ENCODE measurements at places on chromosomes 7 and 10. TPM values are rescaled to one million over a fixed set of nuclear protein-coding genes. Genes with fewer than 3 reads are reported as not detected.

DNA sequence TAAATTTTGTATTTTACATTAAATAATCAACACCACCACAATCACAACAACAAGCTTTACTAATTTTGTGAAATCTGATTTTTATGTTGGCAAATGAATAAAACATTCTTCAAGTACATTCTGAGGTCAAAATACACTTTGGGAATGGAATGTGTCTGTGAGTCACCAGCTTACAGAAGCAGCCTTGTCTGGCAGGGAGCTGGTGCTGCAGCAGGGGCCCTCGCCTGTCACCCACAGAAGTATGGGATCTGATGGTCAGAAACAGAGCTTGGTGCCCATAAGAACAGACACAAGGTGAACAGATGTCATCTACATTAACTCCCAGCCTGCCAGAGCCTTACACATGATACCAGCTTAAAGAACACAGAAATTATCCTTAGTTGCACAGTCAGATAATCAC is 496.9 kb downstream of the CCSER2 start:
- H3K4me3 ChIP-seq: no peak overlapping the region
- H3K27me3 ChIP-seq: no peaks in the 10 kb centered on the region
- DNase-seq: peak; percentile 32
- no peaks in the 10 kb centered on the region for H3K36me3 ChIP-seq
- H3K27ac ChIP-seq: no peak overlapping the region

- H3K36me3 ChIP-seq: no peaks in the 10 kb centered on the region
Measured at GRCh38 chr7:74183653-74184450, 9.7 kb downstream of the EIF4H start.

Gene PIK3CG
- total RNA-seq: 5.4 TPM

- no peak overlapping the region for H3K4me3 ChIP-seq
- no peaks in the 10 kb centered on the region for H3K4me1 ChIP-seq
Measured at GRCh38 chr7:82131215-82131614, 312.4 kb downstream of the CACNA2D1 start.

GRCh38 chr10:68696018-68696417 is 25.0 kb upstream of the CCAR1 start:
- no peaks in the 10 kb centered on the region for H3K36me3 ChIP-seq
- H3K4me1 ChIP-seq: no peaks in the 10 kb centered on the region
- H3K4me3 ChIP-seq: no peak overlapping the region
- no peak for DNase-seq
- no peaks in the 10 kb centered on the region for H3K27me3 ChIP-seq

Gene NMT2
- total RNA-seq: 32.4 TPM

Gene FXYD4
- not detected for total RNA-seq

GRCh38 chr10:122126763-122127659 is 138.0 kb downstream of the TACC2 start:
- no peaks in the 10 kb centered on the region for H3K27me3 ChIP-seq
- no peaks in the 10 kb centered on the region for H3K36me3 ChIP-seq
- no peaks in the 10 kb centered on the region for H3K4me1 ChIP-seq
- DNase-seq: no peak

DNA sequence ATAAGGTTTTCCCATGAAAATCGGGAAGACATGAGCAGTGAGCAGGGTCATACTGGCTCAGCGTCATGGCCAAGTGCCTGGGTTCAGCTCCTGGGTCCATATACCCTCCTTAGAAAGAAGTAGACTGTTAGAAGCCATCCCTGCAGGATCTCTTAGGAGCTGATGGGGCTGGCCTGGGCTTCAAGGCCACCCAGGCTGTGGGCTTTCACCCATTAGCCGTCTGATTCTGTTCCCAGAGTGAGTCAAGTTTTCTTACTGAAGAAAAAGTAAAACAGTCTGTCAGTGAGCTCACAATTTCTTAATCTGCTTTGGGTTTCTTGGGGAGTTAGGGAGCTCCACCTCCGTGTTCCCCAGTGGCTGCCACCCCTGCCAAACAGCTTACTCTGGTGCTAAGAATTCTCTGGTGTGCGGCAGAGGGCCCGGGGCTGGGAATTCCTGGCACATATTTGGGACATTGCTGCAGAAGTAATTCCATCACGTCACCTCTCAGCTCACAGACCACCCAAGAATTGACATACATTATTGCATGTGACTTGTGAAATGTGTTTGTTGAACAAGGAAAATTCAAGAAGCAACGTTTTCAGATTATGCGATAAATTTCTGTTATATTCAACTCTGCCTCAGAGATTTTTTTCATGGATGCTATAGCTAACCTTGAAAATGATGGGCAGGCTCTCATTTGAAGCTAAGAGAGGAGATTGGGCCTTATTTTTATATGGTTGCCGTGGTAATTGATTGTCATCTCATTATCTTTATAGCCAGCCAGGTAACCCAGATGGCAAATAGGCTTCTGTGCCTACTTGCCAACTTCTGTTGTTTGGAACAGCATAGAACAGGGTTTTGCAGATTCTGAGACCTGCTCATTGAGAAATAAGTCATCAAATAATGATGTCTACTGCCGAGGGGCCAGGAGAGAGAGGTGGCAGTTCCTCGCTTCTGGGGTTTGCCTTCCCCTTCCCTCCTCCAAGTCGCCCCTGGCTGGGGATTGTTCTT is 166.4 kb downstream of the CHN2 start:
- no peak overlapping the region for H3K27ac ChIP-seq
- H3K36me3 ChIP-seq: no peaks in the 10 kb centered on the region
- H3K4me1 ChIP-seq: no peaks in the 10 kb centered on the region
- no peak overlapping the region for H3K4me3 ChIP-seq
- peaks cover 8% of the 10 kb centered on the region for H3K27me3 ChIP-seq
- DNase-seq: no peak

DNA sequence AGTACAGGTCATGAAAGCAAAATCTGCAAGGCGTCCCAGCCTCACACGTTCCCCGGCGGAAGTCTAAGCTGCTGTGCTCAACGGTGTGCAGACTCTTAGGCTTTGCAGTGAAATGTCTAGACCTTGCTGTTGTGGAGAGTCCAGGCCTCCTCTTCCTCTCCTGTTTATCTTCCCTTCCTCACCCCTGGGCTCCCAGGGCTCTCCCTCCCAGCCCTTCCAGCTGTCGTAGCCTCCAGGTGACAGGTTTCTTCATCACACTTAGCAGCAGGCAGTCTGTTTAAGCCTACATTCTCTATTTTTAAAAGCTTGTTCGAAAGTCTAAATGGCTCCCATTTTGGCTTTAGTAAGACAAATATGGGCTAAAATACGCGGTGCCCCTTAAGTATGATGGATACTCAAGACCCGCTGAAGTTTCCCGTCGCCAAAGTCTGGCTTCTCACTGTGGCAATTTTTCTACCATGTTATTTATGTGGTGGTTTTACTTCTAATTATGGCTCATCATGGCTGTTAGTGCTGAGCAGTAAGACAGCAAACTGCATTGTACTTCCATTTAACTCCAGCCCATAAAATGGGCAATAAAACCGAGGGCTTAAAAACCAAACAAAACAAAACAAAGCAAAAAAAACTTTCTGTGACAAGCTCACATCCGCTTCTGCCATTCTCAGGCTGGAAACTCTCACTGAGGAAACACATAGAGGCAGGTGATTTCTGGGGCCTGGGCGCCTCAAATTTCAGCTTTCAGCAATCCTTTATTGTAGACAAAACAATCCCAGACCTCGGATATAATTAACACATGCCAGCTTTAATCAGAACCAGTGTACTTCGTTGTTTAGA is 243.2 kb downstream of the SNX10 start:
- no peak overlapping the region for H3K27ac ChIP-seq
- H3K27me3 ChIP-seq: peaks cover 28% of the 10 kb centered on the region
- DNase-seq: no peak
- no peak overlapping the region for H3K4me3 ChIP-seq
- H3K4me1 ChIP-seq: no peaks in the 10 kb centered on the region

DNA sequence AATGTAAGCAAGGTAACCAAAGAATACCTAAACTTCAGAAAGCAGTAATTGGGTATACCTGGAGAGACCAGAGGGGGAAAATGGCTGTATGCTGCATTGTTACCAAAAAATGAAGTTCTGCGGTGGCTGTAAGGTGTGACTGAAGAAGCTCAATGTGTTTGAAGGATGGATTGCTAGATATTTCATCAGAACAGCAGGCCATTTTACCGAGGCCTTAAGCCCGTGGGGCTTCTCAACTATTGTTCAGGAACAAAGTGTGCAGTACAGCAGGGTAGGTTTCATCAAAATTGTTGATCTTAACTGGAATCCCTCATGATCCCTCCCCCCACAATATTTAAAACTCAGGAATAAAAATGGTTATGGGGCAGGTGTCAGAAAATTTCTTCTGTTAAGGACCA is 204.0 kb upstream of the GHITM start:
- no peaks in the 10 kb centered on the region for H3K36me3 ChIP-seq
- H3K27me3 ChIP-seq: no peaks in the 10 kb centered on the region
- no peak for DNase-seq
- H3K4me1 ChIP-seq: no peaks in the 10 kb centered on the region
- H3K27ac ChIP-seq: no peak overlapping the region

Gene TCAF2
- 2.2 TPM for total RNA-seq

DNA sequence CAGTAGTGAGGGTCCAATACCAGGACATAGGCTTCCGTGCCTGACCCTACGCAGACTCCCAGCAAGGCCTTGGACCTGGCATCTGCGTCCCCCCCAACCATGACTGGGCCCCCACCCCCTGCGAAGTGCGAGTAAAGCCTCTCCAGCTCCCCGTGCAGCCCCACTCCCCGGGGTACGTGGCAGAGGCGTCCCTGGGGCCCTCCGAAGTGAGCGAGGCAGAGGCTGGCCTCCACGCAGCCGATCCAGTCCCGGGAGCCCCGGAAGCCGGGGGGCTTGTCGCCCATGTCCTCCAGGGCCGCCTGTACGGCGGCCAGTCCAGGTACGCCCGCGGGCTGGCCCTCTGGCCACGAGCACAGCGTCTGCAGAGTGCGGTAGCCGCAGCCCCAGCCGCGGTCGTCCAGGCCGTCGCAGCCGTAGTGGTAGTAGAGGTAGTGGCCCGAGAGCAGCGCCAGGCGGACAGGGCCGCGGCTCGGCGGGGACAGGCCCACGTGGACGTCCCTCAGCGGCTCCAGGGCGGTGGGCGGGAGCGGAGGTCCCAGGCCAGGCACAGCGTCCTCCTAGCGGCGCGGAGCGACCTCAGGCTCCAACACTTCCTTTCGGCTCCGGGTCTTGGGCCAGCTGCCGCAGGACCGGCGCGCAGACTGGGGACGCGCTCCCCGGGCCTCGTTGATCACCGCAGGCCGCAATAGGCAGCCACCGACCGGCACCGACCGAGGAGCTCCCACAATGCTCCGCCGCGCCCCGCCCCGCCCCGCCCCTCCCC is at the start of gene UFSP1:
Gene UFSP1 (minus strand): TSS at position 728 of the 763 bp plus-strand sequence. CDS start 444 bp downstream, at position 284.
- H3K4me1 ChIP-seq: peaks cover 10% of the 10 kb centered on the region
- peaks cover 21% of the 10 kb centered on the region for H3K36me3 ChIP-seq
- H3K27ac ChIP-seq: peak within 1 kb of the TSS; percentile 80
- no peak for DNase-seq

DNA sequence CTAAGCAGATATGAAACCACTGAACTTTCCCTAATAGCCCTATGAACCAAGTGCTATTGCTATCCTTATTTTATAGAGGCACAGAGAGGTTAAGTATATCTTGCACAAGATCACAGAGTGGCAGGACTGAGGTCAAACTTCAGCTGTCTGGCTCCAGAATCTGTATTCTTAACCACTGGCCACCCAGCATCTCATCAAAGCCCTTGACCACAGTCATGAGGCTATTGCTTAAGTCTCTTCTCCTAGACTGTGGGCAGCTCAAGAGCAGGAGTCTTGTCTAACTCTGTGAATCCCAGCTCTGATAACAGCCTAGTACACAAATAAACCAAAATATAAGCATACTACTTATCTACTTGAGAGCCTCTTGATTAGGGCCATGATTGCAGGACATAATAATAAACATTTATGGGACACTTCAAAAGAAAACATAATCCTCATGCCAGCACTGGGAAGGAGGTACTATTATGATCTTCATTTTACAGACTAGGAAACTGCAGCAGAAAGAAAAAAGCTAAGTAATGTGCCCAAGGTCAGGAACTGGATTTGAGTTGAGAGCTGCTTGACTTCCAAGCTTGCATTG is 22.4 kb upstream of the SMC3 start:
- no peak overlapping the region for H3K27ac ChIP-seq
- no peak overlapping the region for H3K4me3 ChIP-seq
- DNase-seq: no peak
- no peaks in the 10 kb centered on the region for H3K4me1 ChIP-seq
- no peaks in the 10 kb centered on the region for H3K27me3 ChIP-seq

Gene ASIC3
- 3.3 TPM for total RNA-seq

Gene LEP
- 498 TPM for total RNA-seq

Gene ZNF727
- 19.0 TPM for total RNA-seq

Gene MCM10
- total RNA-seq: 0.15 TPM

GRCh38 chr7:116512520-116513188 is 12.2 kb upstream of the CAV1 start:
- H3K4me1 ChIP-seq: no peaks in the 10 kb centered on the region
- peak overlapping the region; percentile 66 for H3K4me3 ChIP-seq
- no peaks in the 10 kb centered on the region for H3K36me3 ChIP-seq

- no peaks in the 10 kb centered on the region for H3K4me1 ChIP-seq
- H3K36me3 ChIP-seq: no peaks in the 10 kb centered on the region
- no peak for DNase-seq
- no peak overlapping the region for H3K27ac ChIP-seq
- peak overlapping the region; percentile 61 for H3K4me3 ChIP-seq
Measured at GRCh38 chr10:98029149-98030092, 1.0 kb downstream of the CRTAC1 start.

DNA sequence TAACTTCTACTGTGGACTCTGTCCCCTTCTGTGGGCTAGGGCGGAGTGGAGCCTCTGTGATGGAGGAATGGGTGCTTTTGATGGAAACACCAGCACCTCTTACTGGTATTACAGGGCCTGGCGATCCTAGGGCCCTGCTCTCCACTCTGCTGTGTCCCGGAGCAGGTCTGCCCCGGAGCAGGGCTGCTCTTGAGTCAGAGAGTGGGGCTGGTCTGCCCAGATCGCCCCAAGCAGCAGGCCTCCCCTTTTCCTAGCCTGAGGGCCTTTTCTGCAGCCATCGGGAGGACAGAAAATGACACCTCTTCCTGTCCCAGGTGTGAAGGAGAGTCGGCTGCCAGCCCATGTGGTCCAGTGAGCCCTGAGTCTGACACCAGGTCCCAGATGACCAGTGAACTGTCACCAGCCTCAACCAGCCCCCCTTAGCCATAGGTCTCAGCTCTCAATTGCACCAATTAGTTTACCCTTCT is 1.4 kb downstream of the ZNF282 start:
- peak overlapping the region; percentile 83 for H3K4me3 ChIP-seq
- peaks cover 9% of the 10 kb centered on the region for H3K36me3 ChIP-seq
- no peaks in the 10 kb centered on the region for H3K27me3 ChIP-seq
- H3K27ac ChIP-seq: peak overlapping the region; percentile 83
- DNase-seq: no peak

DNA sequence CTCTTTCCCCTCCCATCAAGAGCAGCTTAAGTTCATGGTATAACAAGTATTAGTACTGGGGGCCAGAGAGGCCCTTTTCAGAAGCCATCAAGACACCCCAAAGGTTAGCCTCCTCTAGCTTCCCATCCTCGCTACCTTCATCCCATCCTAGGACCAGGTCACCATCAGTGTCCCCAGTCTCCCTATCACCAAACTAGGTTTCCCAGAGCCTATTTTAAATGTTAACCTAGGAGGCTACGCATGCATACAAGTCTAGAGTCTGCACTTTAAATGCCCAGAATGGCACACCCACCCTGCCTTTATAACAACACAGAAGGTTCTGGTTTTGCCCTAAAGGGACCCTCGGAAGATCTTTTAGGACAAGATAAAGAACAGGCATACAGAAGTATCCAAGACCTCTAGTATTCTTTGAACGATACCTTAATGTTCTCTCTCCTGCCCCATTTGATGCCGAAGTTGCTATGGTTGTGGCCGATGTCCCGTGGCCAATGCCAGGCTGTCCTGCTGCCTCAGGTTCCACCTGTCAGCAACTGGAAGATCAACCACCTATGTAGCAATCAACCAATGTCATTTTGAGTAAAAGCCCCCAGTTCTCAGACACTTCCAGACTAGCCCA is 2.2 kb downstream of the GPRIN2 start:
- no peak for DNase-seq
- no peaks in the 10 kb centered on the region for H3K36me3 ChIP-seq
- H3K4me3 ChIP-seq: no peak overlapping the region
- H3K4me1 ChIP-seq: no peaks in the 10 kb centered on the region
- H3K27ac ChIP-seq: no peak overlapping the region

Gene ADAP1
- total RNA-seq: 14.0 TPM

All from breast epithelium (tissue), 4 donors.